ENCODE measurements at places on chromosomes 1 and 21. TPM values are rescaled to one million over a fixed set of nuclear protein-coding genes. Genes with fewer than 3 reads are reported as not detected.

LCE1C gene
- total RNA-seq: not detected

PRELP gene
- 0.84 TPM for total RNA-seq

DNA sequence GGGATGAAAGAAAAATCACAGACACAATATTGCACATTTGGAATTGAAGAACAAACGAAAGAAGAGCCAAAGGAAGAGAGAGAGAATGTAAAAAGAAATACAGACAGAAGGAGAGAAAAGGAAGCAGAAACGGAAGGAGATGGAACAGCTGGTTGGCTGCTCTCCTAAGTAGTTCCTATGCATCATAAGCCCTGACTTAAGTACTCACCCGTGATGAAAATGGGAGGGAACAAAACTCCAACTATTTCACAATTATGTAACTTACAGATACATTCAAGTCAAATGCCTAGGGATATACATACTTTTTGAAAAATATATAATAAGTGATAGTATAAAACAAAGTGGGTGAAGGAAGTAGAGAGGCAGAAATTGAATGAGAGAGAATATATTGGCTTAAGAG, 88.5 kb downstream of the TTLL7 start:
- DNase-seq: no peak

DNA sequence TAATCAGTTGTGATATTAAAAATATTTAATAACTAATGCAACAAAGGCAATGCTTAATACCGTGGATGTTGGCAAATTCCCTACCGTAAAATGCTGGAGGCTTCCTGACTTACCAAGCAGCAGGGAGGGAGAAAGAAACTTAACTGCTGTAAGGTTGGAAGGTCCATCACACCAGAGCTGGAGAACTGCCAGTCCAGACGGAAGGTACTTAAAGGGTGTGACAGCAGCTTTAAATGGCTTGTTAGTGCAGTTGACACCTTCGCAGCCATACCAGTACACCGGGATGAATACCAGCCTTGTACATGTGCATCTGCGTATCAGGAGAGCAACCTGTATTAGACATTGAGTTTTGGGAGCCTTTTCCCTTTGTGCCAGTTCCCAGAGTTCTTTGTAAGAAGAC, 269.5 kb upstream of the NCAM2 start:
- no peak for DNase-seq

DNA sequence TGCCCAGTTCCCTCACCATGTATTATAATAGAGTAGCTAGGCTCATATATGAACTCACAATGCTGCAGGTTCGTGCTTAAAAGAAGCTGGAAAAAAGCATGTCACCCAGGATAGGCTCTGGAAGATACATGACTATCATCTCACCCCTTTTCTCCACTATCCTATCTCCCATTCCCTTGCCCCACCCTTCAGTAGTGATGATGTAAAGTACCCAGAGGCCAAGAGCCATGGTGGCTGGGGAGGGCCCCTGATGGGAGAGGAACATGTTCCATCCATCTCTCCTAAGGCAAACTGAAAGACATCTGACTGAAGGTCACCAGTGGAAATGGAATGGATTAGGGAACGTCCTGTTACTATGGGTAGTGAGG, 20.3 kb upstream of the RBBP5 start:
- no peak for DNase-seq

DNA sequence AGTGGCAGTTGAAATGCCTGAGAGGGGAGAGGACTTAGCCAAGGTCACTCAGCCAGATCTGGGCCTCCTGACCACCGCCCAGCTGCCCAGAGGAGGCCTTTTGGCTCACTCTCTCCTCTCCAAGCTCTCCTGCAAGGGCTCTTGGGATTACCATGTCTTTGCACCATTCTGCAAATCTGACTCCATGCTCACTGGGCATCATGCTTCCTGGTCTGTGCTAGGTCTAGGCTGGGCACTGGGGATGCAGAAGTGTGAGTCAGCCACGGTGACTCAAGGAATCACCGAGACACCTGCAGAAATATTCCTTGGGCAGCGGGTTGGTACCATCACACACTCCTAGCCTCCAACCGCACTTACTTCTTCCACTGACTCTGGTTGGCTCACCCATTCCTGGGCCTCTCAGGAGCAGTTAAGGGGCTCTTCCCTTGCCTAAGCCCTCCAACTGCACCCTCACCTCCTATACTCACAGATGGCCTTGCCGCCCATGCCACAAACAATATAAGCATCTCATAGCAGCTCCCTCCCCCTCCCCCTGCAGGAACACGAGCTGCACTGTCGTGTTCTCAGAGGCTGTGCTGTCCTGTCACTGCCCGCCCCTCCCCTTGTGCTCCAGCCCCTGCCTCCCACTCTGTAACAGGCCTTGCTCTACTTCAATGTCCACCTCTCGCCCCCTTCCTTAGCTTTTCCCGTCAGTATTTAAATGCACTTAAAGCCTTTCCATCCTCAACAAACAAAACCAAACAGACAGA, 34.8 kb downstream of the CDCP2 start:
- no peak for DNase-seq
